NCI-H2081 (cell line): ENCODE measurements at places on chromosomes 4 and X.

- no peak for DNase-seq
Observed at GRCh38 chr4:26052663-26053541, 138.9 kb downstream of the SMIM20 start.

- DNase-seq = no peak
Observed at GRCh38 chr4:39384563-39384962, 18.4 kb upstream of the RFC1 start.

GRCh38 chrX:135632353-135632752, 81.1 kb upstream of the CT45A1 start:
- DNase-seq = no peak

- no peak for DNase-seq
Observed at GRCh38 chrX:48472851-48473703, 2.9 kb upstream of the FTSJ1 start.

- no peak for DNase-seq
Observed at GRCh38 chr4:8583655-8584025, 3.4 kb downstream of the GPR78 start.

- no peak for DNase-seq
Observed at GRCh38 chr4:184275766-184276165, 58.1 kb upstream of the ENPP6 start.

GRCh38 chr4:159142241-159142640, 39.4 kb downstream of the RAPGEF2 start:
- DNase-seq = no peak

DNA sequence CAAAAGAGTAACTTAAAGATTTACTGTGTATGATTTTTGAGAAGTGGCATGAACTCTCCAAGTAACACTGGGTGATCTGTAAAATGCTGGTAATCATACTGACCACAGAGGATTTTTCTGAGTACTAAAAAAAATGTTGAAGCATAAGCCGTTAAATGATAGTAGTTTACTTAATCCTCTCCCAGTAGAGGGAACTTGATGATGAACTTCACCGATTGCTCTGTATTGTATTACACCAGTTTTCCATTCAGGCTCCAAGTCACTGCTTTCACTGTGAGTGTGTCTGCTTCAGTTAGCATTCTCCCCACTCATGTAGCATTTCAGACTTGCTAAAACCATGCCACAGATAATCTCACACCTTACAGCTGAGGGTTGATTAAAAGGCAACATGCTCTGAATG, 294.1 kb downstream of the GBA3 start:
- DNase-seq = no peak

DNA sequence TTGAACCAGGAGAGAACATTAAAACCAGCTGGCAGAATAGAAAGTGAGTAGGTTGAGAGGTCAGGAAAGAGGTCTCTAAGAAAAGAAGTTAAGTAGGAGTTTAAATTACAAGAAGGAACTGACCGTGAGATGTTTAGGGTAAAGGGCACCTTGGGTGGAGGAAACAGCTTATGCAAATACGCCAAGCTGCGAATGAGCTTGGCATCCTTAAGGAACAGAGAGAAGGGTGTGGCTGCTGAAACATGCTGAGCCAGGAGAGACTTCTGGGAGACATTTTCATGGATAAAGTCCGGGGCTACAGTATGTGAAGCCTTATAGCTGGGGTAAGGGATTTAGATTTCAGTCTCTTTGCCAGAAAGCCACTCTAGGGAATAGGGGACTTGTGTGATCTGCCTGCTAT, 249.1 kb downstream of the KCNIP4 start:
- no peak for DNase-seq

DNA sequence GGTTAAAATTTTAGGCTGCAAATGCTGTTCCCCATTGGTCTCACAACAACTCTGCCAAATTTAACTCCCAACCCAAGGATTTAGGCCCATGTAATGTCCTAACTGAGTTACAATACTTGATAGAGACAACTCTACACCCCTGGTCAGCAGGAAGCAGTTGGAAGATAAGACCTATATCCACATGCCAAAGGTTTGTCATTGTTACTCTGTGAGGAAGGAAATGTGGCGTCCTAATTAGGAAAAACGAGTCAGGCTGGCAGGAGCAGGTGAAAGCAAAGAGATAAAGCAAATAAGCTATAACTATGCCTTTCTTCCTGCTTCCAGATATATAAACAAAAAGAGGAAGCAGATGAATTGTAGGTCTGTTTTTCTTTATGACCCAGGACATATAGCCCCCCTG, 69.1 kb downstream of the SPIN4 start:
- DNase-seq = no peak

DNA sequence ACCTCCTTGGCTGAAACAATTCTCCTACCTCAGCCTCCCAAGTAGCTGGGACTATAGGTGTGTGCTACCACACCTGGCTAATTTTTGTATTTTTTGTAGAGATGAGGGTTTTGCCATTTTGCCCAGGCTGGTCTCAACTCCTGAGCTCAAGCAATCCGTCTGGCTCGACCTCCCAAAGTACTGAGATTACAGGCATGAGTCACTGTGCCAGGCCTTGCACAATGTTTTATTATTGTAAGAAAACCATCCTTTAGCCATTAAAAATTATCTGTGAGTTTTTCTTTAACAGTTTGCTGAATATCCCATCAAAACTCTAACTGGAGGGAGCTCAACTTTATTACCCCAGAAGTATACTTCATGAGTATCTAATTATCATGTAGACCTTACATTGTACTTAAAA, 900.3 kb downstream of the PCDH7 start:
- DNase-seq = no peak

DNA sequence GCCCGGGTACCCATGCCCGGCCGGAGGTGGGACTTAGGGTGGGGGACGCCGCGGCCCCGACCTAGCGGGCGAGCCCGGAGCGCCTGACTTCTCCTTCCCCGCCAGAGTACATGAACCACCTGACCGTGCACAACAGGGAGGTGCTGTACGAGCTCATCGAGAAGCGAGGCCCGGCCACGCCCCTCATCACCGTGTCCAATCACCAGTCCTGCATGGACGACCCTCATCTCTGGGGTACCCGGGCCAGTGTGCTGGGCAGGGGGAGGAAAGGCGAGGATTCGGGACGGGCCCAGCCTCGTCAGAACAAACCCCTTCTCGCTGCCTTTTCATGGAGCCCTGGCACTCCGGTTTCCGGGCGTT, 622 bp downstream of the TAFAZZIN start:
- DNase-seq = no peak

- no peak for DNase-seq
Observed at GRCh38 chr4:7845493-7846128, 94.0 kb downstream of the AFAP1 start.

DNA sequence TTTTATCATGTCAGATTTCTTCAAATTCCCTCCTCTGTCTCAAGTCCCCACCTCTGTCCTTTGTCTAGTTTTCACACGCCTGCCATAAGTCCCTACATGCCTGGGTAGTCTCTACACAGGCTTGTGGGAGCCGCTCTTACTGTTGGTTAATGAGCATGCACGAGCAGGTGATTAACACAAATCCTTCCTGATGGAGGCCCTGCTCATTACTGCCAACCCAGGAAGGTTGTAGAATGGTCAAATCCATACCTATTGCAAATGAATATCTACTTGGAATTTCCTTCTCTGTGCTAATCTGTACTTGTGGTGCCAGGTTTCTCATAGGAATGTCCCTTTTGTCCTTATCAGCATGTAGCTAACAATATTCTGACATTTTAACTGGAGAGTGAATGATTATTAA, 208.4 kb upstream of the HDX start:
- DNase-seq = no peak

GRCh38 chrX:20240201-20240600, 26.5 kb downstream of the RPS6KA3 start:
- DNase-seq = no peak

- DNase-seq = no peak
Observed at GRCh38 chr4:123599061-123599919, 202.7 kb downstream of the SPRY1 start.

DNA sequence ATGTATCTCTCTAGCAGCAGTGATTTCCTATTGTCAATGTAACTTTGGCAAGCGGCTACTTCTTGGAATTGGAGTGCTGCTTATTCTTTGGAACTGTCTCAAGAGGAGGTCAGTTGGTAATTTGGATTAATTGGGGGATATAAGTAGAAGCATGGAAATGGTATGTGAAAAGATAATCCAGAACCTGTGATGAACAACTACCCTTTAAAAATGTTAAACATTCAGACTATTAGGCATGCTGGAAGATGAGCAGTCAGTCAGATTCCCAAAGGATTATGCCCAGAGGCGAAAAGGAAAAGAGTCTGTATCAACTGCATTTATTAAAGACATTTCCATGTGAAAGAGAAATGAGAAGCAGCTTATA, 62.5 kb downstream of the SEC24D start:
- DNase-seq = no peak

- DNase-seq = peak; percentile 85
Observed at GRCh38 chr4:118823471-118823870, 12.5 kb downstream of the SEC24D start.

GRCh38 chr4:18842431-18842830, 820.9 kb upstream of the LCORL start:
- DNase-seq = no peak

DNA sequence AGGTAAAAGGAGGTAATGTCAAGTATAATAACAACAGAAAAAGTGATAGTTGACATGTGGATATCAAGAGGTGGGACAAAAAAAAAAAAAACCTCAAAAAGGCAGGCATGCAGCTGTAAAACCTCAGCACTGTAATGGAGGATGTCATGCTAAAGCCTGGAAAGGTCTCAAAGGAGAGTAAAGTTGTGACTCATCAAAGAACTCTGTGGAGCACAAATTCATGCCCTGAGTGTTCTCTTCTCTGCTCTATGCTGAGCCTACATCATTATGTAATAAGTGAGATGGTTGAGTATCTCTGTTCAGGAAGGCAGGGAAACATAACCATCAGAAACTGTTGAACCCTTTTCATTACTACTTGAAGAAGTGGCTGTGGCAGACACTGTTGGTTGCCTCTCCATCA, 597.8 kb downstream of the BCOR start:
- no peak for DNase-seq

- no peak for DNase-seq
Observed at GRCh38 chr4:186307916-186308315, 41.9 kb downstream of the F11 start.

DNA sequence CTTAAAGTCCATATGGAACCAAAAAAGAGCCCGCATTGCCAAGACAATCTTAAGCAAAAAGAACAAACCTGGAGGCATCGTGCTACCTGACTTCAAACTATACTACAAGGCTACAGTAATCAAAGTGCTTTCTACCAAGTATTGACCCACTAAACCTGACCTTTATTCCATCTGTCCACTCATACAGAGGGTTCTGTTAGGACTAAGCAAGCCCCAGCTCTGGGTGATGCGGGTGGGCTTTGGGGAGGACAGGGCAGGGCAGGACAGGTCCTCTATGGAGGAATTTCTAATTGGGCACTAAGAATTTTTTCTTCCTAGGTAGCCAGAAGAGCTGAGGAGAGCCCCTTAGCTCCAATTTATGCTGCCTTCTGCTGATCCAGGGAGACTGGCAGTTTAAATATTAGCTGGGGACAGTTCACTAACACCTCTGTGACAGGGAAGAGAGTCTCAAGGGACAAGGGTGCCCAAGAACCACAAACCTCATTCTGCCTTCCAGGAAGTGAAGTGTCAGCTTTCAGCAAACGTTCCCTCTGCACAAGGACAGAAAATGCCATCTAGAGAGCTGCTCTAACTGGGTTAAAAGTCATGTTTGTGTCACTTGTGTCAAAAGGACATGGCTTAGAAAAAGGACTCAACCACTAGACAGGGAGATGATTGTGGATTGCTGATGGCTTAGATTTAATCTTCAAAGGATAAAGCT, 143.2 kb downstream of the KIT start:
- no peak for DNase-seq

- no peak for DNase-seq
Observed at GRCh38 chrX:71235482-71235881, 12.5 kb downstream of the GJB1 start.

GRCh38 chr4:21948347-21949072, at the start of gene KCNIP4:
KCNIP4 (minus strand) TSS chr4:21948772.
- DNase-seq = peak; percentile 45

DNA sequence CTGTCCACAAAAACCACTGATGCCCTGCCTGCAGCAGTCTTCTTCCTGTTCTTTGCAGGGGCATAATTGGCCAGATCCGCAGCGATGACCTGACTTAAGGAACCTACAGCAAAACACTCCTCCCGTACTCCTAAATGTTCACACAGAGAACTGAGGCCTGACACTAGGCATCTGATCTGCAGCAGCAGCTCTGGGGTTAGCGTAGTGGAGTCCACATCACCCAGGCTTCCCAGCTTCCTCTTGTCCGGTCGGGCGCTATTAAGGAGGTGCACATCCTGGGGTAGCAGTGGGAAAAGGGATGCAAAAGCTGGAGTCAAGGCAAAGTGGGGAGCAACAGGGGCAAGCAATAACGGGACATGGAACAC, 758 bp downstream of the SCFD2 start:
- DNase-seq = peak; percentile 46

- DNase-seq = no peak
Observed at GRCh38 chr4:138348055-138348454, 105.9 kb upstream of the SLC7A11 start.

DNA sequence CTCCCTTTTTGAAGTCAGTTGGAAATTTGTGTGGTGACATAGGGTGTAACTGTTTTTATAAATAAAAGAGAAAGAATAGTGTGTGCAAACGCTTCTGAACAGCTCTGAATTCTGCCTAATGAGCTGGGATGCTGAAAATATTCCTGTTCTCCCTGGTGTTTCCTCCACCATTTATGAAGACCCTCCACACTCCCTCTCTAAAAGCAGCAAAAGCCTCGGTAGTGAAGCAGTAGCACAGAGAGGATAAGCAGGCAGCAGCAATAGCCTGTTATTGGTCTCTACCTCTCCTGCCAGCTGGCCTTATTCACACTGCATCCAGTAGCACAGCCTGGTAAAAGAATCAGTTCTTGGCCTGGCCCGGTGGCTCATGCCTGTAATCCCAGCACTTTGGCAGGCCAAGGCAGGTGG, 406.1 kb downstream of the IQCM start:
- DNase-seq = peak; percentile 1

GRCh38 chr4:119585771-119586170, 42.8 kb downstream of the PDE5A start:
- no peak for DNase-seq

- DNase-seq = no peak
Observed at GRCh38 chr4:183257808-183258207, 62.3 kb downstream of the CLDN22 start.
